Activated CD8-positive, alpha-beta memory T cell treated with anti-CD3 and anti-CD28 coated beads for 48 hours (primary cell): ENCODE measurements at places on chromosomes 2 and 18.

DNA sequence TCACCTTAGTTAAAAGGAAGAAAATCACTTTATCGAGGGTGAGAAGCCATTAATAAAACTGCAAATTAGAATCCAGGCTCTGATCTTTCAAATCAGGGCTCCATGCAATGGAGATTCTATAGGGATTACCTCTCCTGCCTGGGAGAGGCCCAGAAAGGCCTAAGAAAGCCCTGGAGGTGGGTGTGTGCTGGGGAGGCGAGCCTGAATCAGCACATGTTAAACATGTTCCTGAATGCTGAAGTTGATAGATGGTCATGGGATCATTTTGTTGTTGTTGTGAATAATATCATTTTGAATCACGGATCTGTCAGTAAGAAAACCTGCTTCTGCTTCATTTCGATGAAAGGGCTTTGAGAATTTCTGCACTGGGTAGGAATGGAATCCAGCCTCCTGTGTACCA, 254.3 kb downstream of the ACKR3 start:
- DNase-seq, result no peak

GRCh38 chr18:21669736-21670285, 34.8 kb downstream of the ABHD3 start:
- no peak for DNase-seq

- no peak for DNase-seq
These were observed 585.0 kb upstream of the NXPH2 start for GRCh38 chr2:139365189-139365588.

DNA sequence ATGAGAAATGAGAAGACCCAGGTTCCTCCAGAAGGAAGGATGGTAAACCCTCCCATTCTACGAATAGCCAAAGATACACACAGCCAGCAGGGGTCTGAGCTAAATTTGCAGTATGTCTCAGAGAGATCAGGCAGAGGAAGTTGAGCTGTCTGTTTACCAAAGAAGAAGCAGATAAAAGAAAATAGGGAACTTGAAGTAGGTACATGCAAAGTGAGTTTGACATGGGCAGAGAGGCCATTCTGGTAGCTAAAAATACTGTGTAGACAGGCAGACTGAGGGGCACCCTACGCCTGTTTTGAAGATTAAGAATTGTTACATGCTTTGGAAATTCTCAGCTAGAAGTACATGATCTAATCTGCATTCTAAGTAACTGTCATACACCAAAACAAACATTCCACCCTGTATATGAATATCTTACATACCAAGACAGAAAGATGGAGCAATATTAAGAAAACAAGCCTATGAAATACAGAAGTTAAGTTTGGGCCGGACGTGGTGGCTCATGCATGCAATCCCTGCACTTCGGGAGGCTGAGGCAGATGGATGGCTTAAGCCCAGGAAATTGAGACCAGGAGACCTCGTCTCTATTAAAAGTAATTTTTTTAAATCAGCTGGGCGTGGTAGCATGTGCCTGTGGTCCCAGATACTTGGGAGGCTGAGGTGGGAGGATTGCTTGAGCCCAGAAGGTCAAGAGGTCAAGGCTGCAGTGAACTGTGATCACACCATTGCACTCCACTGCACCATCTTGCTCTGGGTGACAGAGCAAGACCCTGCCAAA, 157.9 kb downstream of the ANKRD44 start:
- no peak for DNase-seq

GRCh38 chr2:28128281-28128950, 237.9 kb downstream of the BABAM2 start:
- DNase-seq, result no peak

DNA sequence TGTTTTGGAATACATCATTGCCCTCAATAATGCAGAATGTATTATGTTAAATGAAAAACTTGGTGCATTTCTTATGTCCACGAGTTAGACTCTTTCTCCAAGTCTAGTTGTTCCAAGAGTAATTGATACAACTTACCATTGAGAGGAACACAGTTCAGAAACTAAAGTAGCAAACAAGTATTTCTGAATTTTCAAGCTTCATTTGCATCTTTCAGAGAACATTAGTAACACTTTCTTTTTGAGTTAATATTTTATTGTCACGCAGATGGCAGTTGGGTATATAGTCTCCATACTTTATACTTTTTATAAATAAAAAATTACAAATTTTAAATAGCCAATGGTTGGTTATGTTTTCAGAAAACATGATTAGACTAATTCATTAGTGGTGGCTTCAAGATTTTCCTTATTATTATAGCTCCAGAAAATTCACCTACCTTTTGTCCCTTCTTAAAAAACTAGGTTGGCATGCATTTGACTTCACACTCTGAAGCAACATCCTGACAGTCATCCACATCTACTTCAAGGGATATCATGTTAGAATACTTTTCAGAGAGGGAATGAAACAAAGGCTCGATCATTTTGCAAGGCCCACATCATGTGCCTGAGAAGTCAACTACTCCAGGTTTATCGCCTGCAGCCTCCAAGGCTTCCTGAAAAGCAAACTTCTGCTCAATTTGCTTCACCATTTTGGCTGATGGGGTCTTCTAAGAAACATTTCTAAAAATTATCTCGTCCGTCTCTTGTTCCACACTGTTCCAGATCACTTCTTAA, 29.9 kb downstream of the LYPD6B start:
- DNase-seq, result no peak

- no peak for DNase-seq
These were observed 10.1 kb downstream of the TWIST2 start for GRCh38 chr2:238857959-238858358.

- DNase-seq, result no peak
These were observed 28.8 kb upstream of the IGFBP5 start for GRCh38 chr2:216724190-216724589.

DNA sequence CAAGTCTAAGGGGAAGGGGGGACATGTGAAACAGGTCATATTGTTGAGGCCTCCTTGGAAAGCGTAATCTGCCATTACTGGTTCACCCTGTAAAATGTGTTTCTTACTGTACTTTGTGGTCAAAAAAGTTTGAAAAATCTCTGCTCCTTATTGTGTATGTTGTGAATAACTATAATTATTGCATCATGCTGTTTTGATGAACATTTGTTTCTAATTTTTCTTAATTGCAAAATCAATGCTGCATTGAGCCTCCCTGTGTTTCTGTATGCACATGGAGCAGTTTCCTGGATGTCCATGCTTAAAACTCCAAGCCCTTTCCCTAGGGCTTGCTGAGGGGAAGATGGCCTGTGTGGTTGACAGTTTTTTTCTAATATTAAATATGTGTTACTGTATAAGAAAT, 158.6 kb downstream of the RNF144A start:
- DNase-seq, result no peak

DNA sequence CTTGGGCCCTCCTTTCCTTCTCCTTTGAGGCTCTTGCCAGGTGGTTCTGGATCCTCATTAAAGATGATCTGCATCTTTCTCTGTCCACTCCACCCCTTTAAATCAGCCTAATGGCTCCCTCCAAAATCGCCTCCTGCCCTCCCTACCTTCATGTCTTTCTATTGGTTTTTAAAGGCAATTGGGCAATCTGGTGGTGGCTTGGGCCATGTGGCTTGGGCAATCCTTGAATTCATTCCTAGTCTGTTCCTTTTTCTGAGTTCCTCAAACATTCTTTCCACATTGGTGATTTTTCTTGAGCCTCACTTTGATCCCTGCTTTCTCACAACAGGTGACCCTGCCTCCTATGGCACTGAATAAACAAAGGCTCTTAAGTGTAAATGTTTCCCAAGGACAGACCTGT, 266.2 kb upstream of the REV1 start:
- DNase-seq, result no peak

- no peak for DNase-seq
These were observed 82.8 kb downstream of the ASXL3 start for GRCh38 chr18:33660696-33661310.

DNA sequence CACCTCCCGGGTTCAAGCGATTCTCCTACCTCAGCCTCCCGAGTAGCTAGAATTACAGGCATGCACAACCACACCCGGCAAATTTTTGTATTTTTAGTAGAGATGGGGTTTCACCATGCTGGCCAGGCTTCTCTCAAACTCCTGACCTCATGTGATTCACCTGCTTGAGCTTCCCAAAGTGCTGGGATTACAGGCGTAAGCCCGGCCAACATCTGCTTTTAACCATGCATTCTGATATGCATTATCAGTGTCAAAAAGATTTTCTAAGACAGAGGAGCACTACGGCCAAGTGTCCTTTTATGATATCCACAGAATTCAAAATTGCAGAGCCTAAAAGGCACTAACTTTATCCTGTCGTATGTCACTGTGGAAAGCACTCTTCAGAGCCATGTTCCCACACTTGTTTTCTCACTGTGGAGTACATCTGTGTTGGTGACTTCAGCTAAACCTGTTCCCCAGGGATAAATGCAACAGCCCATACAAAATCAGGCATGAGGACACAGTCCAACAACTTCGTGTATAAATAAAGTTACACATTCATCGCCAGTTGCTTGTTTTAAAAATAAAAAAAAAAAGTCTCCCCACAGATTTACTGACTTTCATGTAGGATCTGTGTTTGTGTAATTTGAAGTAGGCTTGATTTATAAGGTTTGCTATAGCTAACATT, 56.4 kb downstream of the STK25 start:
- DNase-seq, result no peak

DNA sequence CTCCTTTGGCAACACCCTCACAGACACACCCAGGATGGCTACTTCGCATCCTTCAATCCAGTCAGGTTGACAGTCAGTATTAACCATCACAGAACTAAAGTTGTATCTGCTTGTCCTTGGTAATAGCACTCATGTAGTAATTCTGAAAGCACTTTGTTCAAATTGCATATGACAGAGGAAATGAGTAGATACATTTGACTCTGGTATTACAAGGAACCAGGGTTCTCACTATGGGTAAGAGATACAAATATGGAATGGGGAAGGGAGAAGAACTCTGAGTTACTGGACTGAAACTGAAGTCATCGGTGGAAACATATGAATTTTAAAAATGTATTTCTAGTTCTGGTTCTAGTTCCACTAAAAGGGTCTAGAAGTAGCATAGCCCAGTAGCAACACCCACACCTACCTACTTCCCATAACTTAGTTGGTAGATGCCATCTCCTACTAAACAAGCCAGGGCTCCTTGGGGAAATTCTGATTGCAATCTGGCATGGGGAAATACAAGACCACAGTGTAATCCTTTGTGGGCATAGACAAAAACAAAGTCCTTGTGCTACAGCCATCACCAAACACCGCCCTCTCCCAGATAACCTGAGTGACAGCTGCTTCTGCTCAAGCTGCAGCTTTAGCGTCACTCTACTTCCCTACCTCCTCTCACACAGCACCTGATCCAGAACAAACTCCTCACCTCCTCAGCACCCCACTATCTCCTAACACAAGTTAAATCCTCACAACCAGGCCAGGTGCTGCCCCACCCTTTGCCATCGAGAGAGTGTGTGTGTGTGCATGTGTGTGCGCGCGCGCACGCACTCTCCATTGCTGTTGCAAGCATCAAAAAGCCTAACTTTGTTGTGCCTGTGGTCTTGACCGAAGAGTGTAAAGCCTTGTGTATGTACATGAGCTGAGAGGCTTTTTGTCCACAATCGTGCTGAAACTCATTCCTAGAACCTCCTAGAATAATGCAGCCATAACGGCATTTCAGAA, 31.4 kb upstream of the CD226 start:
- no peak for DNase-seq

DNA sequence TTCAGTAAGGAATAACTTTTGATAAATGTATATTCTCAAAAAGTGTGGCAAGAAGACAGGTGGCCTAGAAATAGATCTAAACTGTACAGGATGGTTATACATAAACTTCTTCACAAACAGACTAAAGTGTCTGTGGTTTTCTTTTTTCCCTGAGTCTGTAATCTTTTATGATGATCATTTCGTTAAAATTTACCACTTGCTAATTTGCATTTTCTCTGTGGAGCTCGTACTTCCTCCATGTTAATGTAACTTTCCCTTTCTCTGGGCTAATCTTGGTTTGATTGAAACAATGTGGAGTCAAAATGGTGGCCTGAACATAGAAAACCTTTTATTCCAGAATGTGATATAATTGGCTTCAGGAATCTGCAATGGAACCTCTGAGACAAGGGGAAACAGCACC, 166.2 kb downstream of the FTCDNL1 start:
- DNase-seq, result no peak

DNA sequence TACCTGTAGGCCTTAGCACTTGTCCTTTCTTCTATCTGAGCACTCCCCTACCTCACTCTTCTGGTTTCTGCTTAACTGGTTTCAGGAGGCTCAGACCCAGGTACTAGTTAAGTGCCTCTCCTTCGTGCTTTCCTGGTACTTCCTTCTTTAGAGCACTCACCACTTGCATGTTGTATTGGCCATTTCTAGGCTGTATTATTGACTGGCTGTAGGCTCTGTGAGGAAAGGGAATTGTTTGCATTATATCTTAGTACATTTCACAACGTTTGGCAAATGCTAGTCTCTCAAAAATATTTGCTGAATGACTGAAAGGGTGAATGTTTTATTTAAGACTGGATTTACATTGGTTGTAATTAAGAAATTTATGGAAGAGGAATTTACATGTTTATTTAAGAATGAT, 36.0 kb upstream of the SCN1A start:
- DNase-seq, result no peak

DNA sequence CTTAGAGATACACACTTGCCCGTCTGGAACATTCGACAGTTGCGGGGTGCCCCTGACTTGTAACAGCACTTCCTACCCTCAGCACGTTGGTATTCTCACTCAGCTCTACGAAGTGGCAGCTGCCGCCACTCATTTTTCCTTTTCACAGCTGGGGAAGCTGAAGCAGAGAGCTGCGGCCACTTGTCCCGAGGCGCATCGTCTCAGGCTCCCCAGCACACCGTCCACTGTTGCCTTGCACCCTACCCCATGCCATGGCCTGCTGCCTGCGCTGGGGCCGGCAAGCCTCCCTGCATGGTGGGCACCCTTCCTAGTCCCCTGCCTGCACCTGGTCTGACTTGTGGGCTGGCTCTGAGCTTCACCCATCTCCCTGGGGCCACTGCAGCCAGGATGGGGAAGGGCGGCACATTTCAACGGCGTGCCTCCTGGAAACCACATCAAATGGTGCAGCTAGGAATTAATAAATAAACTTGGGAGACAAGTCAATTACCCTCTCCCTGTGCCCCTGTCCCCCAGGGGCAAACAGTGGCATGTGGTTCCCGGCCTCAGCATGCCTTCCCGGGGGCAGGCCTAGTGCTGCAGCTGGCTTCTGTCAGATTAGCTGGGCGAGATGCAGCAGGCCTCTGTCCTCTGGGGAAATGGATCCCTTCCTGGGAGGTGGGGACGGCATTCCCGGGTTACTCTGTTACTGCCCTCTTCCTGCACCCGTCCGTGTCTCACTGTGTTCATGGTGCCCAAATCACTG, 64.7 kb upstream of the HAAO start:
- no peak for DNase-seq

DNA sequence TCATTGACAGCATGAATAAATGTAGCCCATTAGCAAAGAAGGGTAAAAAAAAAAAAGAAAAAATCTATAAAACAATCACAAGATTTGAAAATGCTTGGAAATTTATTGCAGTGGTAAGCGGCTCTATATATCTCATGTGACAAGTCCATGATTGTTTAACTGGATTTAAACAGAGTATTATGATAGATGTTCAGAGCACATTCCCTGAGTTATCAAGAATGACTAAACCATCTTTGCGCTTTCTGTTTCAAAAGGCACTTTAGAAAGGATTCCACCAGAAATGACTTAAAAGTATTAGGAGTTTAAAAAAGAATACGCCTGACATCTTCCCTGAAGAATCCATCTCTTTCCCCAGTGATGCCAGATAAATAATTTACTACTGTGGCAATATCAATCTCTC, 409.5 kb upstream of the UBE2E3 start:
- no peak for DNase-seq
